ENCODE measurements at places on chromosomes 11 and 22.

DNA sequence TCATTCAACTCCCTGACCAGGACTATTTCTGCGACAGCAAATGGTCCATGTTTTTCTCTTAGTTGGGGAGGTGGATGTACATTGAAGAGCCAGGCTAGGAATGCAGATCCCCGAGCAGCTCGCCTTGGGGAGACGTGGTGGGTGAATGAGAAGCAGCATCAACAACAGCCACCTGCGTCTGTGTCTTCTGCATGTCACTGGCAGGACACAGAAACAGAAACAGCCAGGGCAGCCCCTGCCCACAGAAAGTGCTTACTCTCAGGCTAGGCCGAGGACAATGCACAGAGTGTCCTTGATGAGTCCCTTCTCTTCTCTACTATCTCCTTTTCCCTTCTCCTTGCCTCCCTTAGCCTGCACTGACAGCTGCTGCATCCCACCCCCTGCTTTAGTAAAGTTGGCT, 541.9 kb upstream of the CADM1 start:
- no peak for DNase-seq
- no peaks in the 10 kb centered on the region for H3K27me3 ChIP-seq
- no peaks in the 10 kb centered on the region for H3K4me1 ChIP-seq

GRCh38 chr11:118918128-118918685, 7.5 kb downstream of the BCL9L start:
- H3K36me3 ChIP-seq = peaks cover 38% of the 10 kb centered on the region
- no peaks in the 10 kb centered on the region for H3K27me3 ChIP-seq
- peaks cover 99% of the 10 kb centered on the region for H3K4me1 ChIP-seq

- DNase-seq = no peak
- no peaks in the 10 kb centered on the region for H3K27me3 ChIP-seq
- no peak overlapping the region for H3K4me3 ChIP-seq
- H3K4me1 ChIP-seq = no peaks in the 10 kb centered on the region
Measured at GRCh38 chr11:130103296-130103814, 33.7 kb downstream of the APLP2 start.

- no peaks in the 10 kb centered on the region for H3K36me3 ChIP-seq
- no peak for DNase-seq
- H3K4me3 ChIP-seq = no peak overlapping the region
- no peak overlapping the region for H3K27ac ChIP-seq
- no peaks in the 10 kb centered on the region for H3K4me1 ChIP-seq
- H3K27me3 ChIP-seq = no peaks in the 10 kb centered on the region
Measured at GRCh38 chr11:71125150-71125549, 127.2 kb downstream of the SHANK2 start.

- no peaks in the 10 kb centered on the region for H3K36me3 ChIP-seq
- no peak overlapping the region for H3K27ac ChIP-seq
- no peaks in the 10 kb centered on the region for H3K4me1 ChIP-seq
Measured at GRCh38 chr11:12914400-12914912, 94.7 kb upstream of the RASSF10 start.

DNA sequence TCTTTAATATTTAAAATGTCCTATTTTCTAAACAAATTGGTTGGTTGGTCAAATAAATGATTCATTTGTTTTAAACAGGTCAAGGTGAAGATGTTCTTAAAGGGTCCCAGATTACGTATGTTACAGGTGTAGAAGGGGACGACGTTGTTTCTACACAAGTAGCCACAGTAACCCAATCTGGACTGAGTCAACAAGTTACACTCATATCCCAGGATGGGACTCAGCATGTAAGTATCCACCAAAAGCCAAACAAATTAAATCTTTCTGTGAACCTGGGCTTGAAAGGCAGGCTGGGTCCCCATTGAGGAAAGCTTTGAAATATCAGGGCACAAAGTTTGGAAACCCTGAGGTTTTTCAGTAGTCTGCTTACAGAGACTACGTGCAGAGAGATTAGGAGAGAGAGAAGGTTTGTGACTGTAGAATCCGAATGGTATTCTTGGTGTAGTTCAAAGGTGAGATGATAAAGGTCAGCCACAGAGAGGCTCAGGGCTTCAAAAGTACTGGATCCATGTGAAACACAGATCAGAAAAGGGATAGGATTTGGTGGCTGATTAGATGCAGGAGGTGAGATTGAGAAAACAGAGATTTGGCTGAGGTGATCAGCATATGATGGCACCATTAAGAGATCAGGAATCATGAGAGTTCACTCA, 51.7 kb downstream of the ZNF143 start:
- no peak for DNase-seq
- no peaks in the 10 kb centered on the region for H3K4me1 ChIP-seq
- no peak overlapping the region for H3K4me3 ChIP-seq
- H3K27me3 ChIP-seq = no peaks in the 10 kb centered on the region
- peaks cover 74% of the 10 kb centered on the region for H3K36me3 ChIP-seq

GRCh38 chr22:25626624-25626990, 62.1 kb downstream of the GRK3 start:
- no peaks in the 10 kb centered on the region for H3K4me1 ChIP-seq
- no peaks in the 10 kb centered on the region for H3K36me3 ChIP-seq
- no peaks in the 10 kb centered on the region for H3K27me3 ChIP-seq
- DNase-seq = no peak

- H3K27ac ChIP-seq = no peak overlapping the region
- H3K27me3 ChIP-seq = no peaks in the 10 kb centered on the region
- DNase-seq = no peak
- no peak overlapping the region for H3K4me3 ChIP-seq
- peaks cover 22% of the 10 kb centered on the region for H3K4me1 ChIP-seq
Measured at GRCh38 chr11:68275721-68276507, 4.1 kb upstream of the C11orf24 start.

DNA sequence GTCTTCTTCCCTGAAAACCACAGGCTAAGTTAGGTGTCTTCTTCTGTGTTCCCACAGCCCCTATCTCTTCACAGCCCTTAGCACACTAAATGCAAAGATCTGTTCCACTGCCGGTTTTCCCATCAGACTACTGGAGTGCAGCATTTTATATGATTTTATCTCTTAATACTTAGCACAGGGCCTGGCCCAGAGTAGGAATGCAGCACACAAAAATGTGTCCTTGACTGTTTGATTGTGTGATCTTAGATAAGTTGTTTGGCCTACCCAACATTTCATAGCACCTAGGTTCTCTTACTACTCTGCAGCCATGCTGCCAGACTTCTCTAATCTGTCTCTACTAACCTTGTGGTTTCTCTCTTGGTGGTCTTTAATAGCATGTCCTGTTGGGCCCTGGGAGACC, 54.1 kb upstream of the RRM1 start:
- H3K4me3 ChIP-seq = no peak overlapping the region
- no peaks in the 10 kb centered on the region for H3K27me3 ChIP-seq
- no peaks in the 10 kb centered on the region for H3K4me1 ChIP-seq
- H3K36me3 ChIP-seq = no peaks in the 10 kb centered on the region
- DNase-seq = no peak
- H3K27ac ChIP-seq = no peak overlapping the region

DNA sequence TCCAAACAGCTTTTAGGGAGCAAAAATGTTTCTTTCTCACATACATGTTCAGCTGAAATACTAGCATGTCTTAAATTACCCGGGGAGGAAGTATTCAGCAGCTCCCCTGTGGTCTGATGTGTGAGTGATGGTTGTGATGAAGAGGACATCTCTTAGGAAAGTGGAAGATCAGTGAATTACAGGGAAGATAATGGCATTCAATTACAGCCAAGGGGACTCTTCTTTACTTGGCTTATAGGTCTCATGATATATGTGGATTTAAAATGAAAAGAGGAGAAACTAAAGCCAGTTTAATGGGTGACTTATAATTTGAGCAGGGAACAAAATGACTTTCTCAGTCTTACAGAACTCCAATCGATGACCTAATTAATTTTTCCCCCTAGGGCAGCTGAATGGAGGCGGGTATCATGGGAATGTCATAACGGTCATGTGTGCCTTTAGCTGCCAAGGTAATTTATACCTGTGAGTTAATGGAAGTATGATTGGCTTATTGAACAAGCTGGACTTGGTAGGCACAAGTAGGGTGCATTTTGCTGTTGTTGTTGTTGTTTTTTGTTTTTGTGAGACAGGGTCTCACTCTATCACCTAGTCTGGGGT, 198.8 kb downstream of the HIPK3 start:
- no peaks in the 10 kb centered on the region for H3K4me1 ChIP-seq
- peaks cover 4% of the 10 kb centered on the region for H3K27me3 ChIP-seq
- H3K27ac ChIP-seq = no peak overlapping the region
- DNase-seq = no peak
- H3K36me3 ChIP-seq = no peaks in the 10 kb centered on the region
- H3K4me3 ChIP-seq = no peak overlapping the region

GRCh38 chr11:9138133-9138453, 46.7 kb upstream of the SCUBE2 start:
- DNase-seq = no peak
- no peak overlapping the region for H3K4me3 ChIP-seq
- no peak overlapping the region for H3K27ac ChIP-seq
- peaks cover 29% of the 10 kb centered on the region for H3K36me3 ChIP-seq

DNA sequence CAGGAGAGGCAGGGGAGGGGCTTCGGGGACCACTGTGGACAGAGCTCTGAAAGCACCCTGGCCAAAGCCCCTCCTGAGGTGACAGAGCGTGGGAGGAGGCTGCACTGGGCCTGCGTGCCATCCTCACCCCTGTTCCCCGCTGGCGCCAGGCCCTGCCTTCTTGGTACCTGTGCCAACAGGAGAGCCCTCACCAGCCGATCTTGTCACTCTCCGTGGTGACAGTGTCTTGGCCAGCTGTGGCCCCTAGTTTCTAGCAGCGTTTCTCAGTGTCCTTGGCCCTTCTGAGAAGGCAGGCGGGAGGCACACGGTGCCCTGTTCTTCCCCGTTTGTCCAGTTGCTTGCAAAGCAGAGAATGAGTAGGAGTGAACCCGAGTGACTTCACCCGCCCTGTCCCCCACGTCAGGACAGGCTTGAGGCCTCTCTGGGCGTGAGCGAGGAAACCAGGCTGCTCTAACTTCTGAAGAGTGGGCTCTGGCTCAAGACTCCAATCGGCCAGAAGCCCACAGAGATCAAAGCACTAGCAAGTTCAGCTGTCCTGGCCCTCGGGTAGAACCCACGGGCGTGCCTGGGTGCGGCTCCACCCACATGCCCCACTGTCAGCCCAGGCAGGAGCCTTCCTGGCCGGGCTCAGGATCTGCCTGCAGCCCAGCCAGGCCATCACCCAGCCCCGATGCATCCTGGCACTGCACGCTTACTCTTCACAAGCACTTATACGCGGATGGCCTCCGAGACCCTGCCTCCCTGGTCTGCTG, 60.2 kb upstream of the EMID1 start:
- DNase-seq = no peak
- no peak overlapping the region for H3K27ac ChIP-seq
- no peaks in the 10 kb centered on the region for H3K4me1 ChIP-seq

DNA sequence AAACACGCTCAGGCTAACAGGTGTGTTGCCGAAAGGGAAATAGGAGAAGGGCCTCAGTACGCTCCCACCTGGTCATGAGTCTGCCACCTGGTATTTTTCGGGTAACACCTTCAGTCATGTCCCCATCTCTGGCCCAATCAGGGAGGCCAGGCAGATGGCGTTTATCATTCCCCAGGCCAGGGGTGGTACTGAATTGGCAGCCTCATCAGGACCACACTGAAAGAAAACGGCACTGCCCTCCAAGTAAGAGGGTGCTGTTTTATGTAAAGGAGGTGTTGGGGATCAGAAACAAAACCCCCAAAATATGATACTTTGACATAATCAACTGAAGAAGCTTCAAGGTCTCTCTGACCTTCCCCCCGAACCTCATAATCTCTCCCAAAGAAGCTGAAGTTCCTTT, 58.9 kb downstream of the RCN1 start:
- no peaks in the 10 kb centered on the region for H3K36me3 ChIP-seq
- H3K27me3 ChIP-seq = no peaks in the 10 kb centered on the region
- no peak overlapping the region for H3K4me3 ChIP-seq
- no peak for DNase-seq
- H3K27ac ChIP-seq = no peak overlapping the region

DNA sequence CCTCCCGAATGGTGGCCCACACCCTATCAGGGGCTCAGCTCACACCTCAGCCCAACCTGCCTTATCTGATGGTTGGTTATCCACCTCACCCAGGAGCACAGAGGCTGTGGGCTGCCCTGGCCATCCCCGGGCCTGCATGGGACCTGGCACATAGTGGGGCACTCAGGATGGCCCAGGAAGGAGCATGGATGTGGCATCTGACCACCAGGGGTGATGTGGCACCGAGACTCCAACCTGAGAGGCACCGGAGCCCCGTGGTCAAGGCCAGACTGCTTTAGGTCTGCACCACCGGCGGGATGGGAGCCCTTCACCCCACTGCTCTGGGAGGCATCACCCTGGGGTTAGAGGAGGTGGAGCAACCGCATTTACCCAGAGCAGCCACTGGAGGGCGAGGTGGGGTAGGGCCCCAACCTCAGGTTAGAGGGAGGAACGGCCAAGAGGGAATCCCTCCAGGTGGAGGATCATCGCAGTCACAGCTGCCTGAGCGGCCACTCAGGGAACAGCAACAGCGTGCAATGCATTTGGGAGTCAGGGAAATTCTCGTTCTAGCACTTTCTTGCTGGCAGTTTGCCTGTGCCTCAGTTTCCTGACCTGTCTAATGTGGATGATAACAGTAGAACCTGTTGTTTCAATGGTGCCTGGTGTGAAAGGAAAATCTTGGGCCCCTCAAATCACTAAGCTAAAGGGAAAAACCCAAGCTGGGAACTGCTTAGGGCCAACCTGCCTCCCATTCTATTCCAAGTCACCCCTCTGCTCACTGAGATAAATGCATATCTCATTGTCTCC, 52.9 kb upstream of the CARS1 start:
- DNase-seq = peak; percentile 16
- no peaks in the 10 kb centered on the region for H3K27me3 ChIP-seq
- H3K4me3 ChIP-seq = no peak overlapping the region
- no peaks in the 10 kb centered on the region for H3K4me1 ChIP-seq
- no peak overlapping the region for H3K27ac ChIP-seq
- H3K36me3 ChIP-seq = no peaks in the 10 kb centered on the region

DNA sequence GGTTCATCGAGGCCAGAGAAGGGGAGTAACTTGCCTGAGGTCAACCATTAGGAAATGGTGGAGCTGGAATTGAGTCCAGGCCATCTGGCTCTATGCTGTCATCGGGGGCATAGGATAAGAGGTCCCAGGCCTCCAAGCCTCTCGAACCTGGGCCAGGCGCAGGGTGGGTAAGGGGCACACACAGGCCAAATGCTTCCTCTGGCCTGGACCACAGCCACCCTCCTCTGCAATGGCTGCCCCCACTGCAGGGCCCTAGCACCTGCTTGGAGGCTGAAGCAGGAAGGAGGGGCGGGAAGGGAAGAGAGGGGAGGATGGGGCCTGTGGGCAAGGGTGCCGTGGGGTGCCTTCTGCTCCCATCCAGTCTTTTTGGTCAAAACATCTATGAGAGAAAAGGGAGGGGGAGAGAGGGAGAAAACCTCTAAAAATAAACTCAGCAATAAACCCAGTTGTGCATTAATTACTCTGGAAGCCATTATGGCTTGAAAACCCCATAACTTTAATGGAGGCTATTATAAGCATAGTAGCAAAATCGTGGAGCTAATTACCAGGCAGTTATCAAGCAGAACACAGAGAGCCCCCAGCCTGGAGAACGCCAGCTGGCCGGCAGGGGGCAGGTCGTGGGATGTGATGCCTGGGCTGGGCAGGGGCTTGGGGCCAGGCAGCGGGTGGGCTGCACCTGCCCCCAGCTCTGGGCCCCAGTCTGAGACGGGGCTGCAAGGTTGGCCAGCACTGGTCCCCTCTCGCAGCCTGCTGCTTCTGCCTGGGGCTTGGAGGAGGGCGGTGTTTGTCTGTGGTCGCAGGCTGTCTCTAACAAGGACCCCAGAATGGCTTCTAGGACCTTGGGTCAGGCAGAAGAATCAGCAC, 21.1 kb downstream of the B3GAT1 start:
- H3K27ac ChIP-seq = no peak overlapping the region
- peaks cover 19% of the 10 kb centered on the region for H3K4me1 ChIP-seq
- H3K4me3 ChIP-seq = no peak overlapping the region
- DNase-seq = no peak
